Omental fat pad (tissue), 4 donors: ENCODE measurements at places on chromosomes 13 and 19.

GRCh38 chr19:11279505-11280236 is 16.3 kb upstream of the TSPAN16 start:
- no peak for DNase-seq

GRCh38 chr19:45091031-45091923 is 1.7 kb upstream of the PPP1R37 start:
- peak; percentile 94 for DNase-seq

- no peak for DNase-seq
Measured at GRCh38 chr19:788983-789700, 8.1 kb upstream of the PTBP1 start.

GRCh38 chr13:21688056-21688455 is 17.2 kb downstream of the FGF9 start:
- DNase-seq: no peak

DNA sequence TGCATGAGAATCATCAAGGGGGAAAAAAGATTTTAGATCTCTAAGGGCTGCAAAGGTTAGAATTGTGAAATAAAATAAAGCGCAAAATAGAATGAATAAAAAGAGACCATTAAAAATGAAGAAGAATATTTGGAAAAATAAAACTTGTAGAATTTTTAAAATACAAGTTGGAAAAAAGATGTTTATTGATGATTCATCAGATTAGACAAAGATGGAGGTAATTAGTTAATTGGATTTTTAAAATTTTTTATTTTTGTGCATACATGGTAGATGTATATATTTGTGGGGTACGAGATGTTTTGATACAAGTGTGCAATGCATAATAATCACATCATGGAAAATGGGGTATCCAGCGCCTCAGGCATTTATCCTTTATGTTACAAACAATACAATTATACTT is 143.3 kb downstream of the MAB21L1 start:
- DNase-seq: no peak

DNA sequence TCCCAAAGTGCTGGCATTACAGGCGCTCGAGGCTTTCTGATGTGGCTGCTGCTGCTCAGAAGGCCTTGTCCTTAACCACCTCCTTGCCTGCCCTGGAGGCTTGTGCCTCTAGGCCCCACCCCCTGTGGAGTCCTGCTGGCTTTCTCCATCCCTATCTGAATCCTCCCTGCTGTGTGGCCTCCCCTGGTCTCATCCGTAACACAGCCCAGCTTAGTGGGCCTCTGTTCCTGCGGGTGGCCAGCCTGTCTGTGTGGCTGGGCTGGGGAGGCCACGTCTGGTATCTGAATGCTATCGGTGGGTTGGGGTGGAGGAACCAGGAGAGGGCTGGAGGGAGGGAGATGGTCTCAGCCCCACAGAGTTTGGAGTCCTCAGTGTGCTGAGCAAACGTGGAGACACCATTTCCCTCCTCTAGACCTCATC is 4.7 kb downstream of the RPL28 start:
- DNase-seq: no peak

GRCh38 chr19:4044990-4045465 is 21.7 kb downstream of the ZBTB7A start:
- no peak for DNase-seq

GRCh38 chr13:40319699-40320579 is 346.5 kb downstream of the FOXO1 start:
- no peak for DNase-seq
